Left cardiac atrium (tissue), 4 donors: ENCODE measurements at places on chromosomes 13 and 19. TPM values are rescaled to one million over a fixed set of nuclear protein-coding genes. Genes with fewer than 3 reads are reported as not detected.

Gene KLC3
- 0.24 TPM for total RNA-seq

Gene SIGLEC10
- 1.4 TPM for total RNA-seq

Gene KRTDAP
- not detected for total RNA-seq

Gene S1PR5
- total RNA-seq = 0.21 TPM

Gene SIGLEC6
- total RNA-seq = not detected

Gene CYP4F22
- not detected for total RNA-seq

Gene CTU1
- 6.0 TPM for total RNA-seq

Gene MISP
- not detected for total RNA-seq

Gene PNMA8A
- total RNA-seq = 13.9 TPM

Gene CDX2
- not detected for total RNA-seq

Gene ADGRE3
- 0.27 TPM for total RNA-seq

Gene CYP4F8
- not detected for total RNA-seq

Gene ERFL
- not detected for total RNA-seq

Gene KLK12
- total RNA-seq = not detected

Gene RNF17
- total RNA-seq = not detected

Gene C5AR1
- 15.6 TPM for total RNA-seq

- no peak for DNase-seq
These were observed 32.2 kb downstream of the CNMD start for GRCh38 chr13:52707375-52707774.

DNA sequence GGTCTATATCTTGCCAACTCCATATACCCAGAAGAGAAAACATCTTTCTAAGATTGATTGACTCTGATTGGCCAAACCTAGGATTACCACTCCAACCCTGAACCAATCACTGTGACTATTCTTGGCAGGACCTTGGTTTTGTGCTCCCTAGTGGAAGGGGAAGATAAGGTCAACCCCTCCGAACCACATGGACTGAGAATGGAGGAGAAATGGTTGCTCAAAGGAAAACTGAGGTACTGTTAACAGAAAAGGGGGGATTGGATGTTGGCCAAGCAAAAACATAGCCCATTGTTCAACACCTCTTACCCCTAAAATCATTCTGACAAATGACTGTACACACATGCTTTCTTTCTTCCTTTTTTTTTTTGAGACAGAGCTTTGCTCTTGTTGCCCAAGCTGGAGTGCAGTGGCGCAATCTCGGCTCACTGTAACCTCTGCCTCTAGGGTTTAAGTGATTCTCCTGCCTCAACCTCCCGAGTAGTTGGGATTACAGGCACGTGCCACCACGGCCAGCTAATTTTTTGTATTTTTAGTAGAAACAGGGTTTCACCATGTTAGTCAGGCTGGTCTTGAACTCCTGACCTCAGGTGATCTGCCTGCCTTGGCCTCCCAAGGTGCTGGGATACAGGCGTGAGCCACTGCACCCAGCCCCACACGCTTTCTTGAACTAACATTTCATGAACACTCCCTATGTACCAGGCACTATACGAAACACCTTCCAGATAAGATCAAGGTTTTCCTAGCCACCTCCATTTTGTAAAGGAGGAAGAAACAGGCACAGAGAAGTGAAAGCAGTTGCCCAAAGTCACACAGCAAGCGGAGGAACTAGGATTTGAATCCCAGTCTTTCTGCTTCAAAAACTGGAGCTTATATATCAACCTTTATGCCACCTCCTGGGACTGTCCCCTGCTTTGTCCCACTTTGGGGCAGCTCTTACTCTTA lies 6.5 kb downstream of the MEIOSIN start:
- DNase-seq = no peak

- DNase-seq = no peak
These were observed 83.2 kb downstream of the CCNA1 start for GRCh38 chr13:36515466-36515865.

- peak; percentile 50 for DNase-seq
These were observed 54.7 kb upstream of the WASF3 start for GRCh38 chr13:26502826-26503225.

DNA sequence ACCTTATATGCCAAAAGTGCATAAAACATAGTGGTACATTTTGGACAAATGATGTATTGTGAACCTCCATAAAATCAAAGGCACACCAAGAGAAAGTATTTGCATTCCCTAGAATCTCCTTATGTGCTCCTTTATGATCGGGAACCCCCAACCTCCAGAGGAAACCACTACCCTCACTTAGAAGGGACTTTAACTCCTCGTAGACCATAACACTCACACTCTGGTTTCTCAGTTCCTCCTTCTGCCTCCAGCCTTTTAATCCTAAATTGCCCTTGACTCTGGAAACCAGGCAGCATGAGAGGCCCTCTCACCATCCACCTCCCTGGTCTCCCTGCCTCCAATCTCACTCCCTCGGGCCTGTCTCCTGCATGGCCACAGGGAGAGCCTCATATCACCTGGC lies 9.8 kb upstream of the KCNN4 start:
- no peak for DNase-seq

- no peak for DNase-seq
These were observed 1851.1 kb downstream of the PCDH9 start for GRCh38 chr13:65378943-65379519.

DNA sequence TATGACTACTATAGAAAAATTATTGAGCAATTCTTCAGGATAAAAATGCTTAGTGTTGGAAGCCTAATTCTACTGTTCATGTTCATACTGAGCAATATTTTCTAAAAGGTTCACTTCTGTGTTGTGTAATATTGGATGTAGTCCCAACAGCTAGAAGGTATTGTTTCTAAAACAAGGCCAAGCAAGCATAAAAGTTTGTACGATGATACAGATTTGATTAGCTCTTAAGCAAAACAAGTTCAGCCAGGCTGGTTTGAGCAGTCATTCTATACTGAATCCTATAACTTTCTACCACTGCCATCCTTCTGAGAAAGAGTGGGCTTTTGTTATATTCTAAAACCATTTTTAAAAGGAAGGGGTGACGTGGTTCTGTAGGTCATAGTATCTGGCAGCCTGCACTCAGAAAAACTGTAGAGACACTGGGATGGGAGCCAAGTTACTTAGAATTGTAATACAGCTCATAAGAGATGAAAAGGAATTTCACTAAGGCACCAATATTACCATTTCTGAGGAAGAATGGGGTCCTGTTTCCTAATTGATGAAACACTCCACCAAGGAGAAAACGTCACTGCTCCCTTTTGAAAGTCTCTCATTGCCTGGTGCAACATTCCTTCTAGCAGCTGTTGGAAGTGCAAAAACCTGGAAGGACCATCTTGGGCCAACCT lies 275.0 kb upstream of the DACH1 start:
- DNase-seq = no peak

GRCh38 chr19:49879243-49879963 lies 1.9 kb downstream of the TBC1D17 start:
- peak; percentile 25 for DNase-seq

DNA sequence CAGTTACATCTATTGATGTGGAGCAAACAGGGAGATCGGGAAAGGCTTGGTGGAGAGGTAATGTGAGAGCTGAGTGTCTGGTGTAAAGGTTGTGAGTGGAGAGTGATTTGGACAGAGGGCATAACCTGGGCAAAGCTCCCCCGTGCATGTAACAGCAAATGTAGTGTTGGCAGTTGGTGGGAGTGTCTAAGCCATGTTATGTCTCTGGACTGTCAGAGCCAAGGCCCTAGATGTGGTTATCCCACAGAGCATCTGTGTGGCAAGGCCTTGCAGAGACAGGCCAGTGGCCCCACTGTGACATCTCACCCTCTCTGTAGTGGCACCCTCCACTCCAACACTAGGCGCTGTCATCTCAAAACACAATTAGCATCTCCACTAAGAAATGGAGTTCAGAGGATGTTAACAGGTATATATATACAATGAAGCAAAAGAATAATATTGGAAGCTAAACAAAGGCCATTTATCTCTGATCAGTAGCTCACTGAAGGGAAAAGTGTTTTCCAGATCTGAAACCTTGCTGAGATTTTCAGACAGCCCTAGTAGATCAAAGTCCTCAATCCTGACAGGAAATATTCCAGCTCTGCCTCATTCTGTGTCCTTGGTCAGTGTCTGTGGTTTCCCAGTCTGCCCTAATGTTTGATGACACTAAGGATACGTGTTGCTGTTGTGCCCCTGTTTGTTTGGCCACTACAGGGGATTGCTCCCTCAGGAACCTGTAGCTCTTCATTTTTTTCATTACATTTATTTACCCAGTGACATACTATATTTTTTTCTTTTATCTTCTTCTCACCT lies 20.2 kb downstream of the POLR1D start:
- DNase-seq = no peak

GRCh38 chr19:29105629-29106292 lies 107.2 kb downstream of the UQCRFS1 start:
- DNase-seq = no peak

DNA sequence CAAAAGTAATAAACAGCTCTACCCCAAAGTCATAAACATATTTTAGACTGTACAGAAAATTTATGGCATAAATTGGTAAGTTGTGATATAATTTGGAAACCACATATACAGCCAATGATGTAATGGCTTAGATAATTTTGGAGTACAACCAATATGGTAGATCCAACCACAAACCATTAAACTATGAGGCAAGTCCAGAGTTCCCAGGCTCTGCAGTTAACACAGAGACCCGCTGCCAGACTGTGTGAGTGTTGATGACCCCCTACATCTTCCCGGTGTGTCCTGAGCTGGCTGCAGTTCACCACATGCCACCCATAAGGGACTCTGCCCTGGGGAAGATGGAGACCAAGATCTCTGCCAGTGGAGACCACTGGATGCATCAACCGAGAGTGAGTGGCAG lies 9.9 kb upstream of the SERPINE3 start:
- no peak for DNase-seq

DNA sequence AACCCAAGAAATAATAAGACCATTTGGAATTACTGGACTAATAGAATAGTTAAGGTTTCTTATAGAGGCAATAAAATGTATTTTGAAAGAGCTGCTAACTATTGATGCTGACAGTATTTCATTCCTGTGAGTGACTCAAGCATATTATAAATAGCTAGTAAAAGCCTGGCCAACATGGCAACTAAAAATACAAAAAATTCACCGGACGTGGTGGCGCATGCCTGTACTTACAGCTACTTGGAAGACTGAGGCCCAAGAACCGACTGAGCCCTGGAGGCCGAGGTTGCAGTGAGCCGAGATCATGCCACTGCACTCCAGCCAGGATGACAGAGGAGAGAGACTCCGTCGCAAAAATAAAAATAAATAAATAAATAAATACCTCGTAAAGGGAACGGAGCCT lies 5.4 kb upstream of the ICAM3 start:
- DNase-seq = no peak

DNA sequence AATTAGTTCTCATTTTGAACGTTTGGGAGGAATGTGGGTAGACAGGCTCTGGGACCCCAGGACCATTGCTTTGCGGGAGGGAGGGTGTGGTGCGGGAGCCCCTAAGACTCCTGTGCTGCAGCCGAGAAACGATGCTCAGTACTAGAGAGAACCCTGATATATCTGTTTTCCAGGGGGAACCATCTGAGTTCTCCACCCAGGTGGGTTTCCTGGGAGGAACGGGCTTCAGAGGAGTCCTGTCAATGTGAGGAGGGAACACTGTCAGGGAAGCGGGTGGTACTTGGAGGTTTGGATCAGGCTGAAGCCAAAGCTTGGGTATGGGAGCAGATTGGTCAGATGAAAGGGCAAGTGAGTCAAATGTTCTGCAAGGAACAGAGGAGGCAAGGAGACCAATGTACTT lies 358.0 kb downstream of the FGF9 start:
- DNase-seq = no peak

- no peak for DNase-seq
These were observed 52.0 kb downstream of the SLC7A1 start for GRCh38 chr13:29543230-29544215.

- DNase-seq = no peak
These were observed 6.8 kb downstream of the ZNF526 start for GRCh38 chr19:42226886-42227285.

- DNase-seq = no peak
These were observed 671.0 kb upstream of the SLITRK1 start for GRCh38 chr13:84553227-84553626.

- DNase-seq = no peak
These were observed 6.8 kb upstream of the ZNF561 start for GRCh38 chr19:9627856-9628255.

GRCh38 chr13:29817604-29818378 lies 32.6 kb downstream of the UBL3 start:
- DNase-seq = no peak

GRCh38 chr13:24916464-24916863 lies 152.5 kb downstream of the RNF17 start:
- no peak for DNase-seq

DNA sequence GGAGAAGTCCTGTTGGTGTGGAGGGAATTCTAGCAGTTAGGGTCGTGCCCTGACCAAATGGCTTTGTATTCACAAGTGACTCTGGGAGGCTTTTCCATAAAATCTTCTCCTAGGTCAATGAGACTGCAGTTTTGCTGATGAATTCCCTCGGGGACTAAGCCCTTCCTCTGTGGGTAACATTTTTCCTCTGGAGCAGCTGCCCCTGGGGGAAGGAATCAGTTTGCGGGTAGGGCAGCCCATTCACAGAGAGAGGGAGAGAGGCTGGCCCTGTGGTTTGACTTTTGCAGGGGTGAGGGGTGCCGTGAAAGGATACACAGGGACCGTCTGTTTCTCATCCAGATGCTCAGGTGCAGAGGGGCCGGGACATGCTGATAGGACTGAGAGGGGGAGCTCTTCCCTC lies 67.3 kb downstream of the ERICH6B start:
- no peak for DNase-seq

DNA sequence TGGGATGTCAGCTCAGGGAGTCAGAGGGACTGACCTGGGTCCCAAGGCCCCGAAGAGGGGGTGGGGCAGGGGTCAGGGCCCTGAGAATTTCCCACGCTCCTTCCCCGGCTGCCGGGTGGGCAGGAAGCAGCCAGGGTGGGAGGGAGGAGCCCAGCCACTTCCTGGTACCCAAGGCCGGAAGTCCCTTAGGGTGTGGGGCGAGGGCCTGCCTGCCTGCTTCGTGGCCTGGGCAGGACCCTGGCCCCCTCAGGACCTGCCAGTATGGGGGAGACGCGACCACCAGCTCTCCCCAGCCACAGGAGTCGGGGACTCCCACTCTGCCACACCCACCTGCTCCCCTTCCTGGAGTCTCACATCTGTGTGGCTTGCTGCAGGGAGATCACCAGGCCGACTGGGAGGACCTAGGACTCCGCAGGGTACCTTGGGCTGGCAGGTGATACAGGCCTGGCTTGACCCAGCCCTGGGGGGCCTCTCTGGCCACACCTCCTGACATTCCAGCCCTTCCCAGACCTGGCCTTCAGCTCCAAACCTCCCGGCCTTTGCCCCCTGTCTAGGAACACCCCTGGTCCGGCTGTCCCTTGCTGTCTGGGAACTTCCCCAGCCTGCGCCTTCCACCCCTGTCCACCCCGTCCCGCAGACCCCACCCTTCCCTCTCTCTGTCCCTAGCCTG lies 9.8 kb upstream of the CIRBP start:
- peak; percentile 87 for DNase-seq

- DNase-seq = peak; percentile 92
These were observed 1.4 kb upstream of the ICAM1 start for GRCh38 chr19:10269333-10270179.

GRCh38 chr13:46555722-46556417 lies 2.9 kb downstream of the LRCH1 start:
- no peak for DNase-seq

DNA sequence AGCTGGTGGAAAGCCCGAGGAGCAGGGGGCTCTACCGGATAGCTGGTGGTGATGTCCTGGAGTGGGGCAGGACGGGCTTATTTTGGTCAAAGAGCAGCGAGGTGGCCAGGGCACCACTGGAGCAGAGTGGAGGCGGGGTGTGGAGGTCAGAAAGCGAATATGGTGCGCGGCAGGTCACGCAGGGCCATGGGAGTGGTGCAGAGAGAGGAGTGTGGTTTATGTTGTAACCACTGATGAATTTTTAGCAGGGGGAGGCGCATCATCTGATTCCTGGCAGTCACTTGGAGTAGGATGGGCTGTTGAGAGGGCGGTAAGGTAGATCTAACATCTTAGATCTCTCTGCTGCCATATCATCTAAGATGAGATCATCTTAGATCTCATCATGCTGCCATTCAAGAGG lies 1.4 kb upstream of the ZNF414 start:
- DNase-seq = no peak
